ENCODE measurements at places on chromosomes 3 and 15. TPM values are rescaled to one million over a fixed set of nuclear protein-coding genes. Genes with fewer than 3 reads are reported as not detected.

Gene APH1B
- total RNA-seq = 31.0 TPM

Gene IL20RB
- 1.8 TPM for total RNA-seq

Gene ATP13A5
- 2.0 TPM for total RNA-seq

- DNase-seq = no peak
Observed at GRCh38 chr3:144866476-144866875, 894.9 kb downstream of the DIPK2A start.

GRCh38 chr3:81740731-81741130 lies 20.7 kb downstream of the GBE1 start:
- DNase-seq = no peak

DNA sequence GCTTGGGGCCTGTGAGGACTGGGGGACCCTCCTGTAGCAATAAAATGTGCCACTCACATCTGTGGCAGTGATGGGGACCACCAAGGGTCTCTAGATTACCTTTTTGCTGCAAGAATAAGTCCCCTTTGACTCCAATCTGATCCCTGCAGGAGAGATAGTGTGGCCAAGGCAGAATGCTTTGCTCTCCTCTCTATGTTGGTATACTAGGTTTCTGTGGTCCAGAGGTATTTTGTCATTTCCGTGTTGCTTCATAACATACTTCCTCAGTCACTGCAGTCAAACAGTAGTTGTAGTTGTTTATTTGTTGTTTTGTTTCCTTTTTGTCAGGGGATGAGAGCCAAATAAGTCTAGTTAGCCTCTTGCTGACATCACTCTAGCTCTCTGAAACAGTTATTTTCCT lies 13.1 kb upstream of the NAALADL2 start:
- DNase-seq = no peak

GRCh38 chr15:36161771-36162212 lies 417.6 kb upstream of the CDIN1 start:
- DNase-seq = no peak

DNA sequence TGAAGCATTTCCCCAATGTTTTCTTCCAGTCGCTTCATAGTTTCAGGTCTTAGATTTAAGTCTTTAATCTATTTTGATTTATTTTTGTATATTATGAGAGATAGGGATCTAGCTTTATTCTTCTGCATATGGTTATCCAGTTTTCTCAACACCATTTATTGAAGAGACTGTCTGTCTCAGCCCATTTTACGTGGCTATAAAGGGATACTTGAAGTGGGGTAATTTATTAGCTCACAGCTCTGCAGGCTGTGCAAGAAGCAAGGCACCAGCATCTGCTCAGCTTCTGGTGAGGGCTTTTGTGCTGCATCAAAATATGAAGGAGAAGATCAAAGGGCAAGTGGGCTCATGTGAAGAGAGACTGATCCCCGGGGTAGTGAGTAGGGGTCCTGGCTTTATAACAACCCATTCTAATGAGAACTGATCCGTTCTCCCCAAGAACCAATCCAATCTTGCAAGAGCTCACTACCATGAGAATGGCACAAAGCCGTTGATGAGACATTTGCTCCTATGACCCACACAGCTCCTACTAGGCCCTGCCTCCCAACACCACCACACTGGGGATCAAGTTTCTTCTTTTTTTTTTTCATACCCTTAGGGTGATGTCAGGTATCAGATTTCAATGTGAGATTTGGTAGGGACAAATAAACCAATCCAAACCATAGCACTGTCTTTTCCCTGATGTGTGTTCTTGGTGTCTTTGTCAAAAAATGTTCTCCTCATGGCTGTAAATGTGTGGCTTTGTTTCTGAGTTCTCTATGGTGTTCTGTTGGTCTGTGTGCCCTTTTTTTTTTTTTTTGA lies 63.2 kb downstream of the IQGAP1 start:
- no peak for DNase-seq

DNA sequence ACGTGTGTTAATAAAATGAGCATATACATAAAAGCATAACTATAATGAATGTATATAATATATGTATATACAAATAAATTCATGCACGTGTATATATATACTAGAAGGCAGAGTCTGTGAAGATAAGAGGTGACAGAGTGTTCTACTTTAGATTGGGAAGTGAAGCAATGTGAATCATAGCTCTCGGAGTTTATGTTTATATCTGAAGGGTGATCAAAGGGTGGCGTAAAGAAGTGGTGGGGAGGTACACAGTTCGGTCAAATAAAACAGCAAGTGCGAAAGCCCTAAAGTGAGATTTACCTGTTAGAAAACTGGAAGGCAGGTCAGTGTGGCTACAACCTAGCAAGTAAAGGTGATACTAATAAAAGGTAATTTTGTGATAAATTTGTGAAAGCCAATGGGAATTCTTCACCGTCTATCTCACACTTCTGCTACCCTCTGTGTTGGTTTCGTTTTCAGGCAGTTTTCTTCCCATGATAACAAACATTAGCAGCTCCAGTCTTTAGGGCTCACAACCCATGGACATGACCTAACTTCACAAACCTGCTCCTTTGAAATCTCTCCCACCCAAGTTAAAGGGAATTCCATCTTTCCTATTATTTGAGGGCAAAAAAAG lies 46.7 kb upstream of the BCHE start:
- no peak for DNase-seq

- DNase-seq = no peak
Observed at GRCh38 chr3:25153561-25153960, 274.5 kb upstream of the RARB start.

DNA sequence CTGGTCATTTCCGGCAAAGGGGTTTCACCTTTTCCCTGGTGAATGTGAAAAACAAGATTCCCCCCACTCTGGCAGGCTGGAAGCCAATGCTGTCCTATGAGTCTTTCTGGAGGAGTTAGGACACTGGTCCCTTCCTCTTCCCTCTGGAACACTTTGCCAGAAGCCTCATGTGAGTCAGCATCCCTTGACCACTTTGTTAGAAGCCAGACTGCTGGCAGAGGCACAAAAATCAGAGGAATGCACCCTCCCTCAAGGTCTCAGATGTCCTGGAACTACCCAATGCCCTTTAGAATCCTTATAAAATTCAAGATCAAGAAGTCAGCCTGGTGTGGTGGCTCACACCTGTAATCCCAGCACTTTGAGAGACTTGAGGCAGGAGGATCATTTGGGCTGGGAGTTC lies 26.6 kb downstream of the ITGB5 start:
- DNase-seq = no peak

DNA sequence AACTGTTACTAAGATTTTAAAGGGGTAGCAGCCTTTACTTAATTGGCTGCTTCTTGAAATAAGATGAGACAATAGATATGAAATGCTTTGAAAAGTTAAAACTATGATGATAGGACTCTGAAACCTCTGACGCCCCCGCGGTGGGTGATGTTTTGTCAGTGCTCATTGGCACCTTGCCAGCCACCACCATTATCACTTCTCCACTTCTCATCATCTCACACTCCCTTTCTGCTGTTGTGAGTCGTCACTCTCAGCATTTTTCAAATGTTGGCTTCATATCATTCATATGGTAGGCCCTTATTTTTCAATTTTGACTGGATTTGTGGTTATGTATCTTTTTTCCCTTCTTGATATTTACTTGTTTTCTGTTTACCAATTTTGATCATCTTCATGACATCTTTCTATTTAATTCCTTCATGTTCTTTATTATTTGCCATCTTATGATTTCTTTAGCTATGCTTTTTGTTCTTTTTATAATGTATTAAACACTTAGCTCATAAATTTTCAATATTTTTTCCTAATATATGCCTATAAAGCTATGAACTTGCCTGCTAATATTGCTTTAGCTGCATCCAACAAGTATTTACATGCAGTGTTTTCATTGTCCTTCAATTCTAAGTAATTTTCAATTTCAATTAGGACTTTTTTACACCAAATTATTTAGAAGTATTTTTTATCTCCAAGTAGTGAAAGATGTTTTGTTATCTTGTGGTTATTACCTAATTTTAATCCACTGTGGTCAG lies 30.3 kb upstream of the SKOR1 start:
- no peak for DNase-seq

DNA sequence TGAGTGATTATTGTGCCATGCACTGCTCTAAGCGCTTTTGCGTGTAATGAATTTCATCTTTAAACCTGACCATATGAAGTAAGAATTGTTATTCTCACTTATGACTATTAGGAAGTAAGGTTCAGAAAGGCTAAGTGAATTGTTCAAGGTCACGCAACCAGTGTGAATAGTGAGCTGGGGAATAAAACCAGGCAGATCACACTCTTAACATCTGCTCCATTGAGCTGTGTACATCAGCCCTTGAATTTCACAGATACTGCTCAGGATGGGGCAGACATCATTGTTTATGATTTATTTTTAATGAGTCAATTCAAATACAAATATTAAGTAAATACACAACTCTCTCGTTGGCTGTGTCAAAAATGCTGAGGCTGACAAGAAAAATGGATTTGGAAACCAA lies 184.5 kb downstream of the FNDC3B start:
- DNase-seq = no peak

DNA sequence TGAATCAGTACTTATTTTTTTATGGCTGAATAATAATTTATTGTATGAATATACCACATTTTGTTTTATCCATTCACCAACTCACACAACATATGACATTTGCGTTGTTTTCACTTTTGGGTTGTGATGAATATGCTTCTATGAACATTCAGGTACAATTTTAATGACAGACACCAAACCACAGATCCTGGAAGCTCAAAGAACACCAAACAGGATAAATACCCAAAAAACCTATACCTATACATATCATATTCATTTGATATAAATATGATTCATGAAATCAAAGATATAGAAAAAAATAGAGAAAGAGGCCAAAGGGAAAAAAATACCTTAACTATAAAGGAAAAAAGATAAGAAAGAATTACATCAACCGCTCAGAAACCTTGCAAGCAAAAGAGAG lies 35.8 kb downstream of the FAM240A start:
- no peak for DNase-seq

- DNase-seq = no peak
Observed at GRCh38 chr15:40054855-40055575, 16.0 kb upstream of the SRP14 start.

DNA sequence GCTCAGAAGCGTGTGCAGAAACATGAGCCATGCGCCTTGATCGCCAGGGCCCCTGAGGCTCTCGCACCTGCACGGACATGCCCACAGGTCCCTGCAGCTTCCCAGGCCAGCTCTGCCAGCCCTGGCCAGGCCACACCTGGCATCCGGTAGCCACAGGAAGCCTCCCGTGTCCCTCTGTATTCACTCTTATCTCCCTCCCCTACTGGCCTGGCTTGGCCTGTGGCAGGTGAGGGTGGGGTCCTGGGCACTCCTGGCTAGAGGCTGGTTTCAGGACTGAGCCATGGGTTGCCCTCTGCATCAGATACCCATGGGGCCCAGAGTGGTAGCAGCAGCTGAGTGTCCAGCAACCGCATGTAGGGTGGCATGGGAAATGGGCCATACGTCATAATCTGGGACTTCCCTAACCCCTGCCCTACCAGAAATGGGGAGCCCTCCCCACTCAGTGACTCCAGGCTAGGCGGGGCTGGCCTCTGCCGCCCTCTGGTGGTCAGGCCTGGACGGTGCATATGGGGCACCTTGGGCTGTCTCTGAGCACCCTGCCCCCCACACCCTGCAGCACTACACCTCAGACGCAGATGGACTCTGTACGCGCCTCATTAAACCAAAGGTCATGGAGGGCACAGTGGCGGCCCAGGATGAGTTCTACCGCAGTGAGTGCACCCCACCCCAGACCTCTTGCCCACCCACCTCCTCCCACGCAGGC lies 12.6 kb upstream of the LMAN1L start:
- DNase-seq = peak; percentile 90

- DNase-seq = no peak
Observed at GRCh38 chr15:42510258-42511006, 15.0 kb downstream of the SNAP23 start.

DNA sequence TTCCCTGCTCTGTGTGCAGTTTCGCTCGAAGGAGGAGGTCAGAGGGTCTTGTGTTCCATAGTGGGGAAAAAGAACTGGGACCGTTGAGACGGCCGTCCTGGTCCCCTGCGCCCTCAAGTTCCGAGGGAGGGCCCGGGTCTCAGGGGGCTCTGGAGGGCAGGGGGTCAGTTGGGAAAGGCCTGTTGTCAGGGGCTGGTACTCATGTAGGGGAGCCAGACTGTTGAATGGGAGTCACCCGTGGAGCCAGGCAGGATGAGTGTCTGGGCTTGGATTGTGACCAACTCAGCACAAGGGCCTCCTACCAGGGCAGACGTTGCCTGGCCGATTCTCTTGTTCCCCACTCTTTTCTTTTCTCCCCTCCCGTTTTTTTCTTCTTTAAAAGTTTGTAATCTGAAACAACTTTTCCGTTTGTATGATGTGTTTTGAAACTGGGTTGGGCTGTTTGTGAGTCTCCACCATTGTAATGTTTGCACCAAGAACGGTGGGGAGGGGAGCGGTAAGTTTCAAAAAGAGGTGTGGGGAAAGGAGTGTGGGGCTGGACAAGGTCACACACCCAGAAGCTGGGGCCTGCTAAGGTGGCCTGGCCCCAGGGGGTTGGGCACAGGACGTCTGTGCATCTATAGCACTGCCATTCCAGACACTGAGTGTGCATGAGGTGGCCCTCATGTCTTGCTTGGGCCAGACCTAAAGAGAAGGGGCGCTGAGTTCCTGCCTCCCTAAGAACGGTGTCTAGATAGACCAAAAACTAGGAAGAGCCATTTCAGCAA lies 1.1 kb downstream of the CMTM7 start:
- peak; percentile 70 for DNase-seq

DNA sequence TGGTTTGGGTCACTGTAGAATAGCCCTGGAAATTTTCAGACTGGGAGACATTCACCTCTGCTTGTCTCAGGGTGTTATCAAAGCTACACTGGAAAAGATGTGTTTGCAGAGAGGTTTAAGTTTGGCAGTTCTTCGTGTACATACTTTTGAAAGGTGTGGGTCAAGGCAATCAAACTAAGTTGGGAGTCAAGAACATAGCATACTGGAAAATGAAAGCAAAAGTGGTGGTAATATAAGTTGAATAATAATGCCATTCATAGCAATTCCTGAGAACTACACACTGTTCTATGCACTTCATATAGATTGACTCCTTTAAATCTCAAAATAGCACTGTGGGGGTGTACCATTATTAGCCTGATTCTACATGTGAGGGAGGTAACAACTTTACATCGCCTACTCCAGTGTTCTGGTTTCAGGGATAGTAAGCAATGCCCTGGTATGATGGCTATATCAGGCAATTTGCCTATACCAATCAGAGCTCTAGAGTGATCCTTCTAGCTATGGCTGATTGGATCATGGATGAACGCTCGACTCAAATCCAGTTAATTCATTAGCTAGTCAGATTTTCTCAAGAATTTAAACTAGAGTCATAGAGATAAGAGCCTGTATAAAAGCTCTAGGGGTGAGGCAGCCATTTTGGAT lies 44.6 kb upstream of the RASGRP1 start:
- DNase-seq = no peak

DNA sequence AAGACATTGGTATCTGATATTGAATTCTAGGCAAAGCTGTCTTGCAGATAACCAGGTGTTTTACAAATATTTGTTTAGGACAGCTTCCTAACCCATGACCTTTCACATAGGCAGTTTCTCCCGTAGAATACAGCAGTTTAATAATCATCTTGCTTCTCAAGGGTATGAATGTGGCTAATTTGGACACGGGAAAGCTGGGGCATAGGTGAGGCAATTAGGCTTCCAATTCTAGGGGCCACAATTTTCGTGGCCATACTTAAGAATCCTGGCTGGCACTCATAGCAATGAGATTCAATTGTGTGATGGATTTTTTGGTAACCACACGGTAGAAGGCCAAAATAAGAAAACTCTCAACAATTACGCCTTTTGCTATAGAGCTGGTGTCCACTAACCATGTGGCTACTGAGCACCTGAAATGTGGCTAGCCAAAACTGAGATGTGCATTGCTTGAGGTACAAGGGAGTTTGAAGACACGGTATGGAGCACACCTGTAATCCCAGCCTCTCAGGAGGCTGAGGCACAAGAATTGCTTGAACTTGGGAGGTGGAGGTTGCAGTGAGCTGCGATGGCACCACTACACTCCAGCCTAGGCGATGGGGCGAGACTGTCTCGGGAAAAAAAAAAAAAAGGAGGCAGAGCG lies 34.4 kb downstream of the TFRC start:
- DNase-seq = no peak
